ENCODE measurements at places on chromosomes 1 and 21. TPM values are rescaled to one million over a fixed set of nuclear protein-coding genes. Genes with fewer than 3 reads are reported as not detected.

The PPIAL4G gene
- total RNA-seq, result 4.2 TPM

The SGIP1 gene
- total RNA-seq, result not detected

- no peaks in the 10 kb centered on the region for H3K27me3 ChIP-seq
- no peaks in the 10 kb centered on the region for H3K4me1 ChIP-seq
- no peak overlapping the region for H3K4me3 ChIP-seq
- H3K27ac ChIP-seq, result no peak overlapping the region
These were observed 27.0 kb downstream of the TTC39A start for GRCh38 chr1:51303315-51303714.

The UMODL1 gene
- total RNA-seq, result 1.1 TPM

GRCh38 chr1:221911714-221912113, 169.8 kb upstream of the DUSP10 start:
- no peak for DNase-seq
- no peaks in the 10 kb centered on the region for H3K4me1 ChIP-seq
- H3K4me3 ChIP-seq, result no peak overlapping the region
- no peaks in the 10 kb centered on the region for H3K36me3 ChIP-seq
- H3K27ac ChIP-seq, result no peak overlapping the region
- no peaks in the 10 kb centered on the region for H3K27me3 ChIP-seq

- no peaks in the 10 kb centered on the region for H3K36me3 ChIP-seq
- no peak for DNase-seq
- H3K4me3 ChIP-seq, result no peak overlapping the region
These were observed 63.5 kb upstream of the UBE2U start for GRCh38 chr1:64139877-64140276.

DNA sequence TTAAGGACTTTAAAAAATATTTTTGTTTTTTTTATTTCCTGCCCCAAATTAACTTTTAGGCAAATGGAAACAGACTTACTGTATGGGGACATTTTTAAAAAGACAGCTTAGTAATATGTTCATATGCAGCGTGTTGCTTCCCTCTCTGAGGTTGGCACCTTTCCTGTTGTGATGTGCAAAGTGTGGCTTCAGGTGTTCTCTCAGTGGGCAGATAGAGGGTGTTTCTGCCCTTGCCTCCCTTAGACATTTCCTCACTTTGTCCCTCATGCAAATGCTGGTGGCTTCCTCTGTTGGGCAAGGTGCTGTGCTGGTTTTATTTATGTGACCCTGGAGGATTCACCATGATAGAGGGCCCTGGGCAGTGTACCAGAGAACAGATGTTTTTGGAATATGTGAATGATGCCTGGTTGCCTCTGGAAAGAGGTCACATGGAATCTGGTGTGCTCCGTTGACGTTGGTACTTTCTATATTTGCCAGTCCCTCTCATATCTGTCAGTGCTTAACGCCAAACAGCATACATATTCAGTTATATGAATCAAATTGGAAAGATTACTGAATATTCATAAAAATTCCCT, 123.5 kb downstream of the PATJ start:
- H3K4me1 ChIP-seq, result no peaks in the 10 kb centered on the region
- H3K27ac ChIP-seq, result no peak overlapping the region
- no peaks in the 10 kb centered on the region for H3K27me3 ChIP-seq
- no peak for DNase-seq
- peaks cover 8% of the 10 kb centered on the region for H3K36me3 ChIP-seq

DNA sequence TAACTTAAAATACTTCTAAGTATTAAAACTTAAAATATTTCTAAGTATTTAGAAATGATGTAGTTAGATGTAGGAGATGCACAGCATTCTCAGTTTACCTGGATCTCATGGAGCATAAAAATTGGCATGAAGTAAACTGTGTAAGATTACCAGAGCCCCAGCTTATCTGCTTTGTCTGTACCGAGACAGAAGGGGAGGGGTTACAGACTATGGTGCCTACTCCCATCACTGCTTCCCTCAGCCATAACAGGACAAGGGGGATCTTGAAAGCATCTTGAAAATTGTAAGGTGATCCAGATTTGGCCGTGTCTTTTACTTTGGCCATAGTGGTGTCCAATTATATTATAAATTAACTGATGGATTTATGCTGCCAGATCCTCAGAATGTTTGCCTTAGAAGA, 18.8 kb downstream of the NRDC start:
- H3K4me1 ChIP-seq, result no peaks in the 10 kb centered on the region
- H3K27ac ChIP-seq, result no peak overlapping the region
- H3K4me3 ChIP-seq, result no peak overlapping the region
- H3K27me3 ChIP-seq, result no peaks in the 10 kb centered on the region

The CRNN gene
- not detected for total RNA-seq

- no peaks in the 10 kb centered on the region for H3K27me3 ChIP-seq
- H3K27ac ChIP-seq, result no peak overlapping the region
- no peak for DNase-seq
- no peaks in the 10 kb centered on the region for H3K36me3 ChIP-seq
- no peak overlapping the region for H3K4me3 ChIP-seq
- no peaks in the 10 kb centered on the region for H3K4me1 ChIP-seq
These were observed 123.6 kb downstream of the AJAP1 start for GRCh38 chr1:4778056-4778455.

- DNase-seq, result no peak
- no peak overlapping the region for H3K4me3 ChIP-seq
- no peaks in the 10 kb centered on the region for H3K27me3 ChIP-seq
- H3K4me1 ChIP-seq, result no peaks in the 10 kb centered on the region
These were observed 286.2 kb downstream of the SPATA17 start for GRCh38 chr1:217917281-217917887.

- no peak for DNase-seq
- no peaks in the 10 kb centered on the region for H3K4me1 ChIP-seq
- H3K4me3 ChIP-seq, result no peak overlapping the region
- no peaks in the 10 kb centered on the region for H3K27me3 ChIP-seq
These were observed 10.7 kb downstream of the AUNIP start for GRCh38 chr1:25848531-25848930.

The TMEM59 gene
- 212 TPM for total RNA-seq

The SV2A gene
- 5.0 TPM for total RNA-seq

DNA sequence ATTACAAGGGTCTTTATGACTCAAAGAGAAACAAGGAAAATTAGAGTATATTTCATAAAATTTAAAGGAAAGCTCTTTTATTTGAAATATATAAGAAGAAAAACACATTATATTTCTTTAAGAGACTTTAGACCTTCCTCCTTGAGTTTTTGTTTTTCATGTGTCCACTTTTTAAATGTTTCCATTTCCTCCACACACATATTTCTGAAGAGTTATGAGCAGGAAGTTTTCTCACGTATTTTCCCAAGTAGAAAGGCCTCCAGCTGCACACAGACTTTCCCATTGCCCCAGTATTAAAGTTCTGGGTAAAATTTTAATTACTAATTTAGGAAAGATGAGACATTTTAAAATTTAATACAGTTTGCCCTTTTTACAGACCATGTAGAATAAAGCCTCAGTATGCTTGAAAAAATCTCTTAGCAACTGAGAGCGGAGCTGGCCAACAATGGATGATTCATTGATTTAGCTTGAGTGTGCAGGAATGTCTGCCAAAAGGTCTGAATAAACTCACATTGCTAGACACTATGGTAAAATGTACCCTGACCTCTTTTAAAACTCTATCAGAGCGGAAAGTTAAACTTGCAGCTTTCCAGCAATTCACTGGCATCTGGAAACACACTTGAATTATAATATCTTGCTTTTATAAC, 57.9 kb downstream of the DDAH1 start:
- H3K4me3 ChIP-seq, result no peak overlapping the region
- H3K36me3 ChIP-seq, result no peaks in the 10 kb centered on the region
- no peaks in the 10 kb centered on the region for H3K27me3 ChIP-seq
- DNase-seq, result no peak

DNA sequence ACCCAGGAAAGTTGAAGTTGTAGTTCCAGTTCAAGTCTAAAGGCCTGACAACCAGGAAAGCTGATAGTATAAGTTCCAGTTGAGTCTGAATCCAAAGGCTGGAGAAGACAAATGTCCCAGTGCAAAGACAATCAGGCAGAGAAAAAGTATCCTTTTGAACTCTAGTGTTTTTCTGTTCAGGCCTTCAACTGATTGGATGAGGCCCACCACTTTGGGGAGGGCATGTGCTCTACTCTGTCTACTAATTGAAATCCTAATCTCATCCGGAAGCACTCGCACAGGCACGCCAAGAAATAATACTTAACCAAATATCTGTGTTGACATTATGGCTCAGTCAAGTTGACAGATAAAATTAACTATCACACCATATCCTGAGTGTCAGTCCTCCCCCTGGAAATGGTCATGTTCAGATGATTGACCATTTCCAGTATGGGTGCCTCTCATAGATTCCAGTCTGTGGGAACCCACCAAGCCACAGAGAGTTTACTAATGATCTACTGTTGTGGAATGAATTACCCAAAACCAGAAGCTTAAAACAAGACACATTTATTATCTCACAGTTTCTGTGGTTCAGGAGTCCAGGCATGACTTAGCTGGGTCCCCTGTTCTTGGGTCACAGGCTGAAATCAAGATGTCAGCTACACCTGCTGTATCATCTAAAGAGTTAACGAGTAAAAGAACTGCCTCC, 296.3 kb upstream of the ZP4 start:
- no peaks in the 10 kb centered on the region for H3K36me3 ChIP-seq
- H3K27ac ChIP-seq, result no peak overlapping the region
- no peak overlapping the region for H3K4me3 ChIP-seq
- H3K4me1 ChIP-seq, result no peaks in the 10 kb centered on the region

The ALDH9A1 gene
- 47.1 TPM for total RNA-seq

The DENND2C gene
- total RNA-seq, result 0.78 TPM

GRCh38 chr21:41634211-41634694, 126.3 kb upstream of the TMPRSS2 start:
- no peak for DNase-seq
- H3K27me3 ChIP-seq, result no peaks in the 10 kb centered on the region
- no peak overlapping the region for H3K4me3 ChIP-seq
- H3K4me1 ChIP-seq, result no peaks in the 10 kb centered on the region

- peaks cover 90% of the 10 kb centered on the region for H3K4me1 ChIP-seq
- no peak overlapping the region for H3K4me3 ChIP-seq
- DNase-seq, result peak; percentile 52
- no peaks in the 10 kb centered on the region for H3K27me3 ChIP-seq
- peaks cover 44% of the 10 kb centered on the region for H3K36me3 ChIP-seq
These were observed 18.9 kb downstream of the CAP1 start for GRCh38 chr1:40059338-40059959.

DNA sequence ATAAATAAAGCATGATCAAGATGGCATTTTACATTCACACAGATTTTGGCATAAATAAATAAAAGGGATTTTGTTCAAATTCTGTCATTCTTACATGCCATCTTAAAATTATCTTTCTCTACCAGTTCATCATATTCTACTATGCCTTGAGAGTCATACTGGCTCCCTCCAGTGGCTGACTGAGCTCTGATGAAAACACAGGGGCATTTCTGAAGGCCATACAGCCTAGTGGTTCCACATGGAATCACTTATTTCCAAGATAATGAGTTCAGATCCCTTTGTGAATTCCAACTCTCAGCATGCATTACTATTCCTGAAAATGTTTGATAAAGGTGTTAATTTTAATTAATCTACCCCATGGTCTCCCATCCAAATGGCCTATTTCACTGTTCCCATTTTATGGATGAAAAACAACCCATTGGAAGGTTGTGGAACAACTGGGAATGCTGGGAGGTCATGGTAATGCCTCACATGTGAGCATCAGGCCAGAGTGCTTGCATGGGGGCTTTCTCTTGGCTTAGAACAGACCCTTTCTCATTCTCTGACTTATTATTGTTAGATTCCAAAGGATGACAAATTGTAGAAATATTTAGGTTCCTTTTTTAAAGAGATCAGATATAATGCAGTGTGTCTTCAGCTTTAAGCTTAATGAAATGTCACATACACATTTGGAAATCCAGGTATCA, 622.4 kb upstream of the PKN2 start:
- H3K36me3 ChIP-seq, result no peaks in the 10 kb centered on the region
- no peaks in the 10 kb centered on the region for H3K4me1 ChIP-seq
- no peaks in the 10 kb centered on the region for H3K27me3 ChIP-seq
- no peak overlapping the region for H3K4me3 ChIP-seq
- no peak for DNase-seq
- no peak overlapping the region for H3K27ac ChIP-seq

The MSH4 gene
- 0.80 TPM for total RNA-seq

DNA sequence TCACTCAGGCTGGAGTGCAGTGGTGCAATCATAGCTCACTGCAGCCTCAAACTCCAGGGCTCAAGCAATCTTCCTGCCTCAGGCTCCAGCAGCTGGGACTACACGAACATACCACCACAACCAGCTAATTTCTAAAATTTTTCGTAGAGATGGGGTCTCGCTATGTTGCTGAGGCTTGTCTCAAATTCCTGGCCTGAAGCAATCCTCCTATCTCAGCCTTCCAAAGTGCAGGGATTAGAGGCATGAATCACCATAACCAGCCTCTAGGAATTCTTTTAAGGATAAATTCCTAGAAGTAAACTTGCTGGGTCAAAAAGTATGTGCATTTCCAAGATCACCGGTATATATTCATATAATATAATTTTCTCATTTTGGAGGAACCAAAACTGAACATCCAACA, 17.6 kb upstream of the HUNK start:
- H3K4me1 ChIP-seq, result no peaks in the 10 kb centered on the region
- H3K27me3 ChIP-seq, result no peaks in the 10 kb centered on the region
- H3K36me3 ChIP-seq, result no peaks in the 10 kb centered on the region
- H3K4me3 ChIP-seq, result no peak overlapping the region
- no peak overlapping the region for H3K27ac ChIP-seq

DNA sequence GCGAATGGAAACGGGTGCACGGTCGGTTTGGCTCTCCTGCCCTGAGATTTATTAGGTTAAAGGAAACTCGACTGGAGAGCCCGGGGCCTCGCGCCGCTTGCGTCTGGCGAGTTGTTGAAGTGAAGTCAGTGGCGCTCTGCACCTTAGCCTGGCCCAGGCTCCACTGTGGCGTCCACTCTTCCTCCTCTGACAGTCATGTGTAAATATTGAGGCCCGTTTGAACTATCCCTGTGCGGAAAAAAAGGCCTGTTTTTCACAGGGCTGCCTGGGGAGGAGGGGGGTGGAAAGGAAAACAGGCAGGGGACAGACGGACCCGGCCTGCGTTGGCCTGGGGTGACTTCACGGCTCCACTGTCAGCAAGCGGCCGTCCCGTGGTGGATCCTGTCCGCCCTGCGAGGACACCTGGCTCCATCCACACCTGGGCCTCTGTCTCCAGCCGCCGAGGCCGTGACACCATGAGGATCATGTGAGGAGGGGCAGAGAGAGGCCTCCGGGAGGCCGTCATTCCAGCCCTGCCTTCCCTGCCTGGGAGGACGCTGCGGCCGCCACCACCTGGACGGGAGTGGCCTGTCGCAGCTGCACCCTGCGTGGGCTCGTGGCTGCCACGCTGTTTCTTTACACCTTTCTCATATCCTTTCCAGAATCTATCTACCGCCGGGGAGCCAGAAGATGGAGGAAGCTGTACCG, 59.8 kb downstream of the FAAP20 start:
- no peak overlapping the region for H3K27ac ChIP-seq
- H3K4me1 ChIP-seq, result peaks cover 15% of the 10 kb centered on the region
- H3K27me3 ChIP-seq, result no peaks in the 10 kb centered on the region
- H3K36me3 ChIP-seq, result no peaks in the 10 kb centered on the region
- no peak overlapping the region for H3K4me3 ChIP-seq

Data from CD4-positive, alpha-beta memory T cell (primary cell).